HCT116 (cell line): ENCODE measurements at places on chromosomes 3 and 15. TPM values are rescaled to one million over a fixed set of nuclear protein-coding genes. Genes with fewer than 3 reads are reported as not detected.
A peak's percentile ranks its signal among the peaks of the same experiment; 100 is the strongest.

DNA sequence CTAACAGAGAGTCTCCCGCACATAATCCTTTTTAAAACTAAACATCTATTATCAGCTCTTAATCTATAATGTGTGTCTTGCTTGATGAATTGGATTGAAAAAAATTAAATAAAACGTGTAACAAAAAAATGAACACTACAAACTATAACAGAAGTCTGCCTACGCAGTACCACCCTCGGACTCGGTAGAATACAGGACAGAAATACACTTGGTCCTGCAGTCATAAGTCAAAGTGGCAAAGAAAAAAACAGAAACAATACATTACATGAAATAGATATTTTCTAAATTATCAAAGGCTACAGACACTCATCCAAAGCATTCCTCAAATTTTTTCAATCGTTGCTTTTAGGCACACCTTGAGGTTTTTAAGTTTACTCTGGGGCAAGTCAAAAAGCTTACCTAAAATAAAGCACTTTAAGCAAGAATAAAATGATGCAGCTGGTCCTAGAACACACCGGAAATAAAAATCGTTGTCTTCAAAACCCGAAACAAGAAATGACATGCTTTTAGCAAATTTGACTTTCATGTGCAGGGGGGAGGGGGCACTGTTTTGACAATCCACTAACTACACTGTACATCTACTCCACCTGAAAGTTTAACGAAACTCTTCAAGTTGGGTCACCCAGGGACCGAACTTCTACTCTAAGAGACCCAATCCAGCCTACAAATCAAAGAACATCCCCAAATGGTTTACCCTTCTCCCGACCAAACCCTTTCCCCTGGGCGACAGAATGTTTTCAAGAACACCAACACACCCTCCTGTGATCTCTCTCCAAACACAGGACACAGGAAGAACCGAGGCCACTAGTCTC is 1.3 kb downstream of the ADAM10 start:
- DNase-seq = no peak
- no peaks in the 10 kb centered on the region for H3K36me3 ChIP-seq
- H3K27me3 ChIP-seq = no peaks in the 10 kb centered on the region
- peak overlapping the region; percentile 94 for H3K27ac ChIP-seq
- H3K4me3 ChIP-seq = peak overlapping the region; percentile 89

GRCh38 chr3:81689617-81690016 is 71.8 kb downstream of the GBE1 start:
- peaks cover 5% of the 10 kb centered on the region for H3K4me1 ChIP-seq
- no peak overlapping the region for H3K27ac ChIP-seq
- no peaks in the 10 kb centered on the region for H3K36me3 ChIP-seq

GRCh38 chr3:97971679-97972567 is at the start of gene RIOX2:
TSS of gene RIOX2 (minus strand) at chr3:97972431. CDS start at chr3:97967593, 4,838 bp downstream.
- no peaks in the 10 kb centered on the region for H3K27me3 ChIP-seq
- peaks cover 19% of the 10 kb centered on the region for H3K4me1 ChIP-seq
- DNase-seq = peak; percentile 32
- peak within 1 kb of the TSS; percentile 64 for H3K27ac ChIP-seq

DNA sequence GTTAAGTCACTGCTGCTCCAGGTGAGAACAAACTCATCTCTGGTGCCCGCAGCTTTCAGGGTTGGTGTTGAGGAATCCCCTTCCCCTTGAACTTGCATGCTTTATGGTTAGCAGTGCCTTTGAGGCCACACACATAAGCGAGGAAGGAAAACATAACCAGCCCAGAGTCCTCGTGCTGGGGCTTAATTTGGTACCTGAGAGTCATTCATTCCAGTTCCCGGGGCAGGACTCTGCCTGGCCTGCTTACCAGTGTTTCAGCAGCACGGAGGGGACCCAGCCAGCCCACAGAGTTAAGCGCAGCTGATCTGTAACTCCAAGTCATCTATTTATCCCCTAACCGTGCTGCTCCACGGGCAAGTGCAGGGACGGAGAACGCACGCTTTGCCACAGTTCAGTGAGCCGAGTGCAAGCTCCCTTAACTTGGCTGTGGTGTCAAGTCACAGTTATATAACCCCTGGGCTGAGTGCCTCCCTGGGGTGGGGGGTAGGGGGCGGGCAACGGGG is 302.3 kb upstream of the ICE2 start:
- no peak overlapping the region for H3K4me3 ChIP-seq
- no peaks in the 10 kb centered on the region for H3K36me3 ChIP-seq
- DNase-seq = no peak
- peaks cover 85% of the 10 kb centered on the region for H3K27me3 ChIP-seq

DNA sequence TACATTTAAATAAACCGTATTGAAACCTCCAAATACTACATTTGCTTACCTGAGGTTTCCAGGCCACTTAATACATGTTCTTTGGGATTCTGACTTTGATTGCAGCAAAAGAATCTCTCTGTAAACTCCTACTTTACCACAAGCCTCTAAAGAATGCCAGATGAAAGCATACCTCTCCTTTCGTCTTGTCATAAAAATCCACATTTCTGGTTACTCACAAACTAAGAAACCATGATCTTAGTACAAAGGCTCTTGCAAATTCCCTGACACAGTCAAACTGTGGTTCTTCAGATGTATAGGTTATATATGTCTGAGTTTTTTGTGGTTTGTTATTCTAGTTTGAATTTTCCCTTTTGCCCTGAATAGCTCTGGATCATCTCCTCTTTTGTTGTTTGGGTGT is 188.4 kb downstream of the RAP2B start:
- H3K27ac ChIP-seq = no peak overlapping the region
- peak; percentile 36 for DNase-seq
- H3K27me3 ChIP-seq = no peaks in the 10 kb centered on the region

- no peak for DNase-seq
- no peaks in the 10 kb centered on the region for H3K36me3 ChIP-seq
- no peak overlapping the region for H3K27ac ChIP-seq
- H3K4me3 ChIP-seq = no peak overlapping the region
- H3K4me1 ChIP-seq = no peaks in the 10 kb centered on the region
- H3K27me3 ChIP-seq = no peaks in the 10 kb centered on the region
Observed at GRCh38 chr15:61489571-61489970, 260.5 kb upstream of the RORA start.

GRCh38 chr3:52265387-52265786 is 13.1 kb downstream of the WDR82 start:
- H3K4me1 ChIP-seq = no peaks in the 10 kb centered on the region; the same call in 1 of the 2 replicates
- H3K4me3 ChIP-seq = no peak overlapping the region
- H3K27me3 ChIP-seq = no peaks in the 10 kb centered on the region
- no peak overlapping the region for H3K27ac ChIP-seq
- DNase-seq = no peak
- peaks cover 72% of the 10 kb centered on the region for H3K36me3 ChIP-seq

DNA sequence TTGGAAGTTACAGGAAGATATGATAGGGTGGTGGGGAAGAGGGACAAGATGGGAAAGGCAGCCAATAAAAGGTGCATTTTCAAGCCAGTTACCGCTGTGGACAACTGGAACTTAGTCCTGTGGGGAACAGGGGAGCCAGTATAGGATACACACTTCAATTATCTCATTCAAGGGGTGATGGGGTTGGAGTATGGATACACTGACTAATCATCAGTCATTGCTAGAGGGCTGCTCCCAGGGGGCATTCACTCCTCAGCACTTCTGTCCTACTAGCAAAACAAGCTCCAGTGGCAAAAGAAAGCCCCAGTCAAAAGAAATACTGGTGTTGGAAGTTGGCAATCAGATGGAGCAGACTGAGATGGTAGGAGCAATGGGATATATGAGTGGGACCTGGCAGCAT is 183.4 kb upstream of the GADL1 start:
- no peaks in the 10 kb centered on the region for H3K27me3 ChIP-seq
- 0 out of 2 replicates have a peak, but pooled peaks cover 3% of the 10 kb centered on the region for H3K4me1 ChIP-seq
- no peak for DNase-seq
- H3K36me3 ChIP-seq = no peaks in the 10 kb centered on the region
- H3K27ac ChIP-seq = no peak overlapping the region
- H3K4me3 ChIP-seq = no peak overlapping the region

DNA sequence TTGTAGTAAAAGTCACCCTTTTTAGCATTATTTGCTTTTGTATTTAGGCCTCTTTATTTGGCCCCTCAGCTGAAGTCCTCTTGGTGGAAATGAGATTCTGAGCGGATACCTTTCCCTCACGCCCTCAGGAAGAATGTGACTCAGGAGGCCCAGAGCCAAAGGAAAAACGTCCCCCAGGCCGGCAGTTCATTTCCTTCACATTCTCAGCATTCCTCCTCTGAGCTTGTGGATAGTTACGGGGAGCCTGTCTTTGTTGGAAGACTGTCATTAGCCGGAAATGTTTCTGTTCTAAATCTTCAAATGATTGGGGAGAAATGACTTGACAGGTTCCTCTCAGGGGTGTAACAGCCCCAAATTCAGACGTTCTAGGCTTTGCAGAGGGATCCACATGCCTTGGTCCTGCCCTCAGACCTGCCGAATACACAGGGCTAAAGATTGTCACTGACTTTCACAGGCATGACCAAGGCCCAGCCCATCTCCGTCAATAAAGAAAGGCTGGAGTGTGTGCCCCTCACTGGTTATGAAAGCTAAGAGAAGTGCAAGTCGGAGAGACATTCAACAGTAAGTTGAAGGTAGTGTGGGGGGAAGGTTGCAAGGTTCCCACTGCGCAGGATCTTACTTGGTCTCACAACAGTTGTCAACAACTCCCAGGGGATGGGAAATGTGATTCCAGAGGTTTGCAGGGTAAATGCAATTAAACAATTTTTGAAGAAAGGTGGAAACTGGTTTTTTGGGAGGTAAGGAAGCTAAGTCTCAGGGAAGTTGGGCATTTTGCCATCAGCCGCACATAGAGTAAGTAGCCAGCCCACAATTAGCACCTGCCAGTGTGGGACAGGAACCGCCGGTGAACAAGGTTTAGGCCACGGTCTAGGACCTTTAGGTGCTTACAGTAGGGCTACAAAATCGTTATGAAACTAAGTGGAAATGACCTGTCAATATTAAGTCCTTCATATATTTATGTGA is 39.7 kb upstream of the MYZAP start:
- no peaks in the 10 kb centered on the region for H3K36me3 ChIP-seq
- peaks cover 31% of the 10 kb centered on the region for H3K4me1 ChIP-seq
- H3K4me3 ChIP-seq = peak overlapping the region; percentile 38
- H3K27me3 ChIP-seq = no peaks in the 10 kb centered on the region
- peak overlapping the region; percentile 44; the same call in 1 of the 2 replicates for H3K27ac ChIP-seq

DNA sequence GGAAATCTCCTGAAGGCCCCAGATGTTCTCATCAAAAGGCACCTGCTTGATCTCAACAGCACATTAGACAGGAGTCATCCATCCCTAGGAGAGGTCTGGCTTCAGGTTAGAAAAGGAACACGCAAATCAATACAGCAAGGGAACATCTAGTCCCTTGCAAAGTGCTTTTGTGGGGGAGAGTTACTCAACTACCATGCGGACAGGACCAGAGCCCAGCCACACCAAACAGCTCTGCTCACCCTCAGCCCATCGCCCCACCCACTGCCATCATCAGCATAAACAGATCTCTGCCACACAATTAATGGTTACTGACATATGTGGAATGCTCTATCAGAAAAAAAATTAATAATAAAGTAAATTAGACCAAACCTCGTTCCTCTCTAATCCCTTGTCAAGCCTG is 85.6 kb downstream of the MYLK start:
- H3K4me1 ChIP-seq = no peaks in the 10 kb centered on the region
- no peaks in the 10 kb centered on the region for H3K36me3 ChIP-seq
- DNase-seq = no peak
- H3K27me3 ChIP-seq = no peaks in the 10 kb centered on the region
- no peak overlapping the region for H3K27ac ChIP-seq
- no peak overlapping the region for H3K4me3 ChIP-seq

DNA sequence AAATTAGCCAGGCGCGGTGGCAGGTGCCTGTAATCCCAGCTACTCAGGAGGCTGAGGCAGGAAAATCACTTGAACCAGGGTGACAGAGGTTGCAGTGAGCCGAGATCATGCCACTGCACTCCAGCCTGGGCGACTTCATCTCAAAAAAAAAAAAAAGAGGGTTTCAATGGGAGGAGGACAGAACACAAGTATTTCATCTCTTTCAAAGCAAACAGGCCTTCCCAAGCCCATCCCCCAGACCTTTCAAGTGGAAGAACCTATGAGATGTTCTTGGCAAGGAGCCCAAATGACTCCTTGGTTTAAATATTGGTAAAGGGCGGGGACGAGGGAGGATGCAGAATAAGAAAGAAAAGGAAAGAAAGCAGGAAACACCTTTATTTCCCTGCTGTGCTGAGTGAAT is 62.2 kb upstream of the MCF2L2 start:
- no peak for DNase-seq
- no peaks in the 10 kb centered on the region for H3K36me3 ChIP-seq
- no peak overlapping the region for H3K27ac ChIP-seq
- no peak overlapping the region for H3K4me3 ChIP-seq
- H3K27me3 ChIP-seq = no peaks in the 10 kb centered on the region
- no peaks in the 10 kb centered on the region for H3K4me1 ChIP-seq

DNA sequence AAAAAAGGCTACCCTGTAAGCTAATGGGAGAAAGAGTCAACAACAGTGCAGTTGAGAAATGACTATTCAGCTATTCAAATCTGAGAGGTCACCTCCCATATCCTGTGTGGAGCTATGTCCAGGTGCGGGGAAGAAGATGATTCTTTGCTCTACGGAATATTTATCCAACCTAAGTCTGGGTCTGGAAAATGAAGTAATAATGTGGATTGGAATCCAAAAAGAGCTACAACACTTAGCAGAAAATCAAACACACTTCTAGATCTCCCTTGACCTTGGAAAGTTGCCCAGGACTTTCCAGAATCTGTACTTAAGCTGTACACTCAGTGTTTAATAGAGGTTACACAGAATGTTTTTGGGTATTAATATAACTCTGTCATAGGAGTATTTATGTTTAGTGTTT is 251.9 kb downstream of the NAALADL2 start:
- no peak overlapping the region for H3K4me3 ChIP-seq
- no peaks in the 10 kb centered on the region for H3K4me1 ChIP-seq
- H3K36me3 ChIP-seq = no peaks in the 10 kb centered on the region

GRCh38 chr3:112888381-112889085 is 41.9 kb upstream of the CD200R1L start:
- H3K27me3 ChIP-seq = no peaks in the 10 kb centered on the region
- H3K4me1 ChIP-seq = no peaks in the 10 kb centered on the region
- DNase-seq = no peak

GRCh38 chr3:122356402-122356801 is 26.6 kb downstream of the MIX23 start:
- no peak overlapping the region for H3K4me3 ChIP-seq
- H3K27me3 ChIP-seq = no peaks in the 10 kb centered on the region
- no peak overlapping the region for H3K27ac ChIP-seq
- peak; percentile 34 for DNase-seq
- 0 out of 2 replicates have a peak, but pooled peaks cover 6% of the 10 kb centered on the region for H3K36me3 ChIP-seq

GRCh38 chr15:90667073-90667754 is 49.9 kb upstream of the BLM start:
- no peaks in the 10 kb centered on the region for H3K27me3 ChIP-seq
- H3K36me3 ChIP-seq = no peaks in the 10 kb centered on the region
- no peak overlapping the region for H3K27ac ChIP-seq
- peaks cover 7% of the 10 kb centered on the region; the same call in 1 of the 2 replicates for H3K4me1 ChIP-seq
- DNase-seq = no peak

Gene IDH2
- 48.1 TPM for total RNA-seq

Gene CCDC66
- total RNA-seq = 16.9 TPM

Gene LSMEM2
- not detected for total RNA-seq

Gene EPHA3
- not detected for total RNA-seq

Gene SLC7A14
- total RNA-seq = not detected

Gene NME9
- 0.79 TPM for total RNA-seq

Gene SPSB4
- 0.57 TPM for total RNA-seq

Gene MLH1
- 9.6 TPM for total RNA-seq

Gene PYGO1
- 0.34 TPM for total RNA-seq

Gene ITIH4
- total RNA-seq = 4.1 TPM

Gene ZNF770
- total RNA-seq = 70.7 TPM
